Left colon (tissue), 2 donors: ENCODE measurements at places on chromosomes 1 and 21. TPM values are rescaled to one million over a fixed set of nuclear protein-coding genes. Genes with fewer than 3 reads are reported as not detected.

DNA sequence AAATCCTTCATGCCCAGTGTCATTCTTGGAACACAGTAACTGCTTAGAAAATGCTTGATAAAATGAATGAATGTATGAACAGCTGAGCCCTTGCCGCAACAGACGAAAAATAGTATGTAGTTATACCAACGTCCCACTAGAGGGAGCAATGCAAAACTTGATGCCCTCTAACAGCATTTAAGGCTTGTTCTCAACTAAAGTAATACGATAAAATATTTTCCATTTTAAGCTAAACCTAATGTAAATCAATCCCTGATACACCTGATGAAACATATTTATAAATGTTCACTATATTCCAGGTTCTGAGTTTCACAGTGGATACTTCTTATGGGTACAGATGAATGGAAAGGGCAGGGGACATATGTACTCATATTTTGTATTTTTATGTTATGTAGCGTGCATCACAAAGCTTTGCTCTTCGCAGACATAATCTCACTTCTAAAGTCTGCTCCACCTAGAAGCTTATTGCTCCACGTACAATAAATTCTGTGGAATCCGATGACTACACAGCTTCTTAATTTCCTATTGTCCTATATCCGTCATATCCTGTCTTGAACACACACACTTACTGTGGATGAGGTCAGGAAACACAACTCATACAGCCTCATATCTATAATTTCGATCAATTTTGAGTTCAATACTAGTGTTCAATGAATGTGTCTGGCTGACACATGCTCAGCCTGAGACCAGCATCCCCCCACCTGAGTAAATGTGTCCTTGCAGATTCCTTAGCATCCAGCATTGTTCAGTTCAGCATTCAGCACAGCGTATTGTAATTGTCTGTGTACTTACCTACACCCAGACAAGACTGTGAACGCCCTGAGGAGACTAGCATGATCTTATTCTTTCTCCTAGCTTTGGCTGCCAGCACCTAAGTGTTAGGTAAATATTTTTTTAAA is 4.4 kb upstream of the UTP25 start:
- no peak for DNase-seq

METTL18 gene
- 4.9 TPM for total RNA-seq

GRCh38 chr1:5742032-5742431 is 250.2 kb downstream of the NPHP4 start:
- no peak for DNase-seq

GRCh38 chr1:203871114-203871880 is 9.9 kb downstream of the SNRPE start:
- no peak for DNase-seq

LCE1D gene
- not detected for total RNA-seq

ICOSLG gene
- total RNA-seq, result 5.0 TPM

HRNR gene
- not detected for total RNA-seq

DNA sequence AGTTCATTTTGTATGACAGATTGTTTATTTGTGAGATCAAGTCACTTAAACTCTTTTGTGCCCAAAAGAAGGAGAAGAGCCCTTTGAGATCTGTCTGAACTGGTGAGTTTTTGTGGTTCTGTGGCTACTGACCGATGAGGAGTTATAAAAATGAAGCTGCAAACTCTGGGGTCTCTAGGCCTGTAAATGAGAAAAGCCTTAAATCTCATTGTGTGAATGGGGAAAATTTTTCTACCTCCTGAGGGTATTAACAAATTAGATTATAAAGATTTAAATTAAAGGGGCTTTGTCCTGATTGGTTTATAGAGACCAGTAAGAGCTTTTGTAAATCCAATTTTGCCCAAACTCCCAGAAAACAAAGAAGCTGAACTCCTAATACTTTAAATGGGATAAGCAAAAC is 9.7 kb upstream of the KLF17 start:
- no peak for DNase-seq

DNA sequence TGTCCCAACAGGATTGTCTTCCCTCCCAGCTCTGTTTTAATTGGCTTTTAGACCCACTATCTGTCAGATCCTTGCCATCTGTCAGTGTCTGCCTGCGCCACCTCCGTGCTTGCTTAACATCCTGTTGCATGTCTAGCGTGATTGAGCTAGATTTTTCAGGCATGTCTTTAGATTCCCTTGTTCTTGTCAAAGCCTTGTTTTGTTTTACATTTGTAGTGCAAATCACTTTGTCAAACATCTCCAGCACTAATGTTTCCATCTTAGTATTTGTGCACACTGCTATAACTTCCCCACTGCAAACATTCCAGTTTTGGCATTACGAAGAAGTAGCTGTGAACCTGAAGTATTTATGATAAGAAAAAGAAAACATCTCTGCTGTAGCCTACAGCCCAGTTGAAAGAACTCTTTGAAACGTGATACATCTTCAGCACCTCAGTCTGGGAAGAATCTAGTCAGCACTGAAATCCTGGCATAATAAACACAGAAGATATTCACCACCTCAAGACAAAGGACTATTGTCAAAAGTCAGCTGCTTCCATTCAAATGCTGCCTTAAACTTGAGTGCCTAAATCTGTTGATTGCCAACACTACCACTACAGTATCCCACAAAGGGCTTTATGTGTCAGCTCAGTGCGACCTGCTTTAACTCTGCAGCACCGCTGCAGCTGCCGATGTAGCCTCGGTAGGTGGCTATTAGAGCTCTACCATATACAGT is 105.0 kb downstream of the FNBP1L start:
- DNase-seq, result no peak

GRCh38 chr1:160797271-160797709 is 1.3 kb downstream of the LY9 start:
- no peak for DNase-seq
